ENCODE measurements at places on chromosomes 5 and 9. TPM values are rescaled to one million over a fixed set of nuclear protein-coding genes. Genes with fewer than 3 reads are reported as not detected.

DNA sequence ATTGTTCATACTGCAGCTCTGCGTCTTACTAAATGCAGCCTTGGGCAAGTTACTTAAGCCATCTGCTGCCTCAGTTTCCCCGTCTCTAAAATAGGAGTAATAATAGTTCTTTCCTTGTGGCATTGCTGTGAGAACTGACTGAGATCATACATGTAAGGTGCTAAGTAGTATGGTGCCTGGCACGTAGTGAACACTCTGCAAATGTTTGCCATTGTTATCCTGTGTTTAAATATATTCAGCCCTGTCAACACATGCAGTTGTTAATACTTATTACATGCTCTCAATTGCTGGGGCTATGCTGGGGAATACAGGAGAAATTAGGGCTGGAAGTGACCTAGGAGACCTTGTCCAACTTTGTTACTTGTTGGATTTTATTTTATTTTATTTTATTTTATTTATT is 105.2 kb upstream of the RAI14 start:
- DNase-seq, result no peak

DNA sequence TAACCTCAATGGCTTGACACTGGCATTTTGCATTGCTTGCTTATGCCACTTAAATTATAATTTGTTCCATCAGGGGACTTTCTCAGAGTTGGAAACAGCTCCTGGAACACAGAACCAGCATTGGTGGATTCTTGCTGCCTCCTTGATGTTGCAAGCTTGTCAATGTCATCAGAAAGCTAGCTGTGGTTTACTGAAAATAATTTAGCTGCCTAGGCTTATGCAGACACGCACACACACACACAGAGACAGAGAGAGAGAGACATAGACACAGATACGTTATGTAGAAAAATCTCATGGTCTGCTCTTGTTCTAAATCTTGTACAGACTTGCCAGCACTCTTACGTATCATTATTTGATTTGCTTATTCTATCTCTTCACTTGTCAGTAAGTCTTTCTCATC is 78.0 kb downstream of the HMHB1 start:
- no peak for DNase-seq

DNA sequence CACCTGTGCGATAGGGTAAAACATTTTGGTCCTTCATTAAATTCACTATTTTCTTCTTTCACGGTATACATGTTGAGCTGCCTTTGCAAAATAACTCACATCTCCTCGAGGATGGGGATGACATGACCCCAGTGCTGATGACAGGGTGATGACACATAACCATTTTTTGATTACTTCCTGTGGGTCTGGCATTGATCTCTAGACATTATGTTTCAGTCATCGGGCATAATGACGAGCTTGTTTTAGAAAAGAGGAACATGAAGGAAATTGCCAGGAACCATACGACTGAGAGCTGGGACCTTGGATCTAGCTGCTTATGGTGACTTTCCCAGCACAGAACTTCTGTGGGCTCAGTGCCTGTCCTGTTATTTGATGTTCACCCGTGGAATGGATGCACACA is 25.2 kb downstream of the COL5A1 start:
- no peak for DNase-seq

Gene IRX2
- not detected for total RNA-seq

Gene SMIM27
- total RNA-seq, result 2.1 TPM

DNA sequence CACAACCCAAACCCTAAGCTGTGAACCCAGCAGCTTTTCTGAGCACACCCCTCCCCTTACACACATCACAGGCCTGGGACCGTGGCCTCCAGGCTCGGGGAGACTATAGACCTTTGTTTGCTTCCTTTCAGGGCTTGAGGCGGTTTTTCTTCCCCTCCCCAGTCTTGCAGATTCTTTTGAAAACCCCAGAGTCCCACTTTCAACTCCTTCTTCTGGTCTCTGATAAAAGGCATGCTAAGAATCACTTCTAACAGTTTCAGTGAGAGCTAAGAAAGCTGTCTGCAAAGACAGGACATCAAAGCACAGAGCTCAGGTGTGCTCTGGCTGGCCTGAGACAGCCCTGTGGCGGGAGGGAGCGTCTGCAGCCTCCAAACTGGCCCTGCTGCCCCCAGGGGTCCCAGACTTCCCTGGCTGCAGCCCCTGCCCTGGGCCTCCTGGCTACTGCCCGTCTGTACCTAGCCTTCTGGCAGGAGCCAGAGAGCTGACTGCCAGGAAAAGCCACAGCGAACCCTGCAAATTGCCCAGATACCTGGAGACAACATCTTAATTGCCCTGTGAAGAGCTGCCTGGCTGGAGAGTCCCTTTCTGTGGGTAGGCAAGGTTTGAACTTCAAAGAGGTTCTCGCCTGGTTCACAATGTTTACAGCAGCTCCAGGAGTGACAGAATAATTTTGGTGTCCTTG is 138.9 kb downstream of the GADD45G start:
- no peak for DNase-seq

Gene PROB1
- 2.4 TPM for total RNA-seq

DNA sequence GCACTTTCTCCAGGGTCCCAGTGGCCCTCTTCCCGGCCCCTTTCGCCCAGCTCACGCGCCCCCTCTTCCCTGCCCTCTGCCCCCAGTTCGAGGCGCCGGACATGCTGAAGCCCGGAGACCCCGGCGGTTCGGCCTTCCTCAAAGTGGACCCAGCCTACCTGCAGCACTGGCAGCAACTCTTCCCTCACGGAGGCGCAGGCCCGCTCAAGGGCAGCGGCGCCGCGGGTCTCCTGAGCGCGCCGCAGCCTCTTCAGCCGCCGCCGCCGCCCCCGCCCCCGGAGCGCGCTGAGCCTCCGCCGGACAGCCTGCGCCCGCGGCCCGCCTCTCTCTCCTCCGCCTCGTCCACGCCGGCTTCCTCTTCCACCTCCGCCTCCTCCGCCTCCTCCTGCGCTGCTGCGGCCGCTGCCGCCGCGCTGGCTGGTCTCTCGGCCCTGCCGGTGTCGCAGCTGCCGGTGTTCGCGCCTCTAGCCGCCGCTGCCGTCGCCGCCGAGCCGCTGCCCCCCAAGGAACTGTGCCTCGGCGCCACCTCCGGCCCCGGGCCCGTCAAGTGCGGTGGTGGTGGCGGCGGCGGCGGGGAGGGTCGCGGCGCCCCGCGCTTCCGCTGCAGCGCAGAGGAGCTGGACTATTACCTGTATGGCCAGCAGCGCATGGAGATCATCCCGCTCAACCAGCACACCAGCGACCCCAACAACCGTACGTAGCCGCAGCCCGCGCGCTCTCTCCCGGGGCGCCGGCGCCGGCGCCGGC is 1.0 kb downstream of the PRDM6 start:
- no peak for DNase-seq

DNA sequence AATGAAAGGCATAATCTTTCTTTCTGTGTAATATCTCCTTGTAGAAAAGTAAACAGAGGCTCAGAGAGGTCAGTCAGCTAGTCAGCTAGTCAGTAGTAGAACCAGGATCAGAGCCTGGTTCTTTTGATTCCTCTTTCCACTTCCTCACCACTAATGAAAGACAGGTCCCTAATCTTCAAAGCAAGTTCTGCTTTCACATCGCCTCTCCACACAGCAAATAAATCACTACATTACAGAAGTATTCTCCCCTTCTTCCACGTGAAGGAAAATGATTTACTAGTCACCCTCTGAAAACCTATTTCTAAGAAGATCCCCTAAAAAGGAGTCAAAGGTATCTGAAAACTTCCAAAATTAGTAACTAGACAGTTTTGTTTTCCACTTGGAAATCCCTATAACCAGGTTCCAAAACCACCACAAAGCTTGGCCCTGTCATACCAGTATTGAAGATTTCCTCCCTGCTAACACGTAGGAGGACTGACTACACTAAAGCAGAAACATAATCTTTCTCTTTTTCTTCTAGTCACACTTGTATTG is 140.5 kb upstream of the TARS1 start:
- no peak for DNase-seq

- DNase-seq, result no peak
These were observed 451.1 kb downstream of the EBF1 start for GRCh38 chr5:158648631-158649030.

GRCh38 chr5:159440235-159440634 is 109.9 kb upstream of the IL12B start:
- no peak for DNase-seq

DNA sequence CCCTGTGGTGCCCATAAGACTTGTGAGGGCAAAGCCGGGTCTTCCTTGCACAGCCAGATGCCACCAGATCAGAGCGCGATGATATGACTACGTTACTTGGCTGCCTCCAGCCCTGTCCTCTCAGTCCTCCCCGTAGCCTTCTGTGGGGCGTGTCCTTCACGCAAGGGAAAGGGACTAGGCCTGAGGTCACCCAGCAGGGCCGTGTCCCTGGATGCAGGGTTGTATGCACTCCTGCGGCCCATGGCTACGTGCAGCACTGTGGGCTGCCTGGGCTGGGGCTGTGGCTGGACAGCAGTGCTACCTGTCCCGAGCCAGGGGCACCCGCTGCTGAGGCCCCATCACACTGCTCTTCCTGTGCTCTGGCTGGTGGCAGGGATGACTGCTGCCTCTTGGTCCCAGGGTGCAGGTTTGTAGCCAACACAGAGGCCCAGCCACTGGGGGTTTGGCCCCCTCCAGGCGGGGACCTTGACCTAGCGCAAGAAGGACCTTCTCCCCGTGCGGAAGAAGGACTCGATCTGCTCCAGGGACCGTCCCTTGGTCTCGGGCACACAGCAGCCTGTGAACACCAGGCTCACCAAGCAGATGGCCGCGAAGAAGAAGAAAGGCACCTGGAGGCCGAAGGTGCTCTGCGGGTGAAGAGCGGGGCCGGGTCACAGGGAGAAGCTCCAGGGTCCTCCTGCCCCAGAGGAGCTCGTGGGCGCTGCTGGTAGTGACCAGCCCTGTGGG is 7.2 kb downstream of the SLC2A6 start:
- no peak for DNase-seq

Gene F2RL1
- 81.4 TPM for total RNA-seq

DNA sequence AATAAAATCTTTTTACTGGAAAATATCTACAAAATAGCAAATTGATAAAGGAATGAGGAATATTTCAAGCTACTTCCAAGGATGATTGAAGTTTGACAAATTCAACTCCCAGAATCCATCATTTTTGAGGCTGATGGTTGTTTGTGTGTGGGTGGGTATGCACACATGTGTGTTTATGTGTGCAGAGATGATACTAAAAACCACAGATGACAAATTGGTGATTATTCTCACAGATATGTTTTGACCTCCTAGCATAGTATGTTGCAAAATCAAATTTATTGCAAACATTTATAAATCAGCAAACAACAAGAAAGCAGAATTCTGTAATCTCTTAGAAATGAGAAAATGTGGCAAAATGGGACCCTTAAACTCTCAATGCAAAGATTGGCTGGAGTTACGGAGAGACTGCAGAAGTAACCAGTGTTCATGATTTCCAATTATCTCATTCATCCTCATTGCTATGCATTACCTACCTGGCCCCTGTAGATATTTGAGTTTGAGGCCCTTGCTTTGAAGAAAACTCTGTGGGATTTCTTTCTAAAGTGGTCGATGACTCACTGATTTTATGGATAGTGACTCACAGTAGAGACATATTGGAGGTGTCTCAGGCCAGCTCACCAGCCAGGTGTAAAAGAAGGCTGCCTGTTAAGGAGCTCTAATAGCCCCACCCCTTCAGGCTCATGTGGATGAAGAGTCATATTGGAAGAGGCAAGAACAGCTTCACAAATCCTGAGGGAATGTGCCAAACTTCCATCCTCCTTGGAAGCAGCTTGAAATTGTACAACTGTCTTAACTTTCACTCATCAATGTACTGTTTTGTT is 44.6 kb upstream of the TMC1 start:
- DNase-seq, result no peak

Gene ZNF354C
- 3.1 TPM for total RNA-seq

DNA sequence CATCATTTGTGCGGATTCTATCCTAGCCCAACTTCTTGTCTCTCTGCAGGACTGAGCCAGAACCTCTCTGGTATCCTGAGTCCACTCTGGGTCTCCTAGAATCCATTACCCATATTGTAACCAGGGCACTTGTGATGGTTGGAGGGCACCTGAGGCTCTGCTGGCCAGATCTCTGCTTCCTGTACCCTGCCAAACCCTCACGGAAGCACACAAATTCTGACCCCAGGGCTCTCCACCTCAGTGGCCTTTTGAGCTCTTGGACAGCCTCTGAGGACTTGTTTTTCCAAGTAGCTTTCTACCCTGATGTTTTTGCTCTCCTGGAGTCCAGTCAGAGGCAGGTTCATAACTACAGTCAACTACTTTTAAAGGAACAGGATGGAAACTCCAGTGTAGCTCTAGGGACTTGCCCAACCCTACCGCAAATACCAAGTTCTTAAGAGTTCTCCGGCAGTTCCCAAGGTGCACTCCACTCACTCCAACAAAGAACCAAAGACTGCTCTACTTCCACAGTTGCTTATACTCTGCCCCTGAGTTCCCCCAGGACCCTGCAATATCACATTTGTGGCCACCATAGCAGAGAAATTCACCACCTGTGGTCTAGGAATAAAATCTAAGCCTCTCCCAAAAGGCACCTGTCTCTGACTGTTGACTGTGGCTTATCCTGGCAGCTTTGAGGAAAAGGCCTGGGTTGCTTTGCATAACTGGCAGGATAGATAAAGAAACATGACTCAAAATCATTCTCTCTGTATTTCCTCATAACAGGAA is 9.6 kb downstream of the PIP5K1B start:
- no peak for DNase-seq

DNA sequence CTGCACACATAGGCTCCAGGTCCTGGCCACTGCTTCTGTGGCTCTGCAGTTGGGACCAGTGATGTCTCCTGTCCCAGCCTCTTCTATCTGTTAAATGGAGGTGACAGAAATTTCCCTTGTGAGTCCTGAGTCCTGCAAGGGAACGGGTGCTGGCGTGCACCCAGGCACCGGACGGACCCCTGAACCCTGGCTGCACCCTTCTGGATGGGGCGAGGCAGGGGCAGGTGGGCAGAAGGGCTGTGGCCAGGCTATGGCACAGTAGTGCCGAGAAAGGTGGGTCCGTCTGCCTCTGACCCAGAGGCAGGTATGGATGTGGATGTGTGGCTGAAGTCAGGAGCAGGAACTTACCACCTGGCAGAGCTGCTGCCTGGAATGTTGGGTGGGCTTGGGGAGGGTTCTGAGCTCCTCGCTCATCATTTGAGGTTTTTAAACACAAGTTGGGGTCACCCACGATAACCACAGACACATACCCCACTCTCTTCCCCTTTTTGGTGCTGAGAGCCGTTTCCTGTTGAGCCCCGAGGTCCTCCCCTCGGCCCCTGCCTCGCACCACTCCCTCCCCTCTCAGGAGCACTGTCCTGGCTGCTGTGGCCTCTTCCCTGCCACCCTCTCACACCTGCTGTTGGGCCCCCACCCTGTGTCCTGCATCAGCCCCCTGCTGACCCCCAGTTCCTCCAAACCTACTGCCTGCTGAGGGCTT is 82.0 kb downstream of the COL5A1 start:
- no peak for DNase-seq

Measured in glomerular endothelial cell (primary cell).